GM23338 (cell line): ENCODE measurements at places on chromosomes 7 and 10. TPM values are rescaled to one million over a fixed set of nuclear protein-coding genes. Genes with fewer than 3 reads are reported as not detected.

EMX2 gene
- polyA plus RNA-seq, result not detected in 2 replicates

RNF32 gene
- 2.0 and 2.2 TPM in 2 replicates for polyA plus RNA-seq

PTPRZ1 gene
- polyA plus RNA-seq, result 160 and 167 TPM in 2 replicates

HABP2 gene
- polyA plus RNA-seq, result not detected in 2 replicates

MACC1 gene
- polyA plus RNA-seq, result 3.4 and 5.2 TPM in 2 replicates

GRCh38 chr10:79115302-79115701, 46.5 kb downstream of the ZMIZ1 start:
- DNase-seq, result no peak

DNA sequence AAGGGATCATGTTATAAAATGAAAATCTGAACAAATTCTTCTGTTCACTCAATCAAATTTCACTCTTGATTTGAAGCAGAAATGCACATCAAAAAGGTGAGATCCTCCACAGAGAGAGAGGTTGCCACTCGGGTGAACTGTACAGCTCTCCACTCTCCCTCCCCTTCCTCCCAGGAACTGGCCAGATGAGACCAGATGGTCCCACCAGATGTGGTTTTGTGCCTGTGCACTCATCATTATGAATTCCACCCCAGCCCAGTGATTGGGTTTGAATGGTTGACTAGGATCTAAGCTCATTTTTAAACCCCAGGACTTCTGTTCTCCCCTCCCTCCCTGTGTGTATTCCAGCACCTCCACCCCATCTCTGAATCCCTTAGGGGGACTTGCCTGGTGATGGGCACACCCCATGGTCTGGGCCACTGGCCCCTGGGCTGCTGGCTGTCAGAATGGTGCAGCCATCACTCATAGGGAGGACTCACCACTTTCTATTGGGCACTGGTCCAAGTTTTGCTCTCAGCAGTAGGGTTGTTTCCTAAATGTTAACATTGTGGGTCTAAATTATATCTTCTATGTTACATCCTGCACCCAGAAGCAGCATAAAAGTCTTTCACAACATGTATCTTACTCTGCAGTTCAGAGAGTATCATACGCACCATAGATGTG, 393.1 kb downstream of the TNS3 start:
- DNase-seq, result no peak

- DNase-seq, result no peak
These were observed 64.4 kb downstream of the CALML3 start for GRCh38 chr10:5589011-5589660.

GRCh38 chr10:21976280-21976679, 27.2 kb downstream of the DNAJC1 start:
- no peak for DNase-seq

GRCh38 chr10:89490596-89491335, 44.6 kb downstream of the SLC16A12 start:
- no peak for DNase-seq

DNA sequence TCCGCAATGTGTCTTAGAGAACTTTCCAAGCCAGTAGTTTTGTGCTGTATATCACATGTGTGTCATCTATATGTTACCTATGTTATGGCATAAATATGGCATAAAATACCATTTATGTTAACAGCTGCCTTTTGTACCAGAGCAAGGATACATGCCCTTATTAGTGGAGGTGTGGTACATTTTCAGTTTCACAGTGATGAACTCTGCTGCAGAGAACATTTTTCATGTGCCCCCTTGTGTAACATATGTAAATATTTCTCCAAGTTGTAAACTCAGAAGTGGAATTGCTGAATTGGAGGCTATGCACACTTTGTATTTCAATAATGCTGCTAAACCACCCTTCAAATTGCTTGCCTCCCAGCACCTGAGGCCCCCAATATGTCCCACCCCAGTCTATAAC, 31.9 kb upstream of the CRHR2 start:
- no peak for DNase-seq

DNA sequence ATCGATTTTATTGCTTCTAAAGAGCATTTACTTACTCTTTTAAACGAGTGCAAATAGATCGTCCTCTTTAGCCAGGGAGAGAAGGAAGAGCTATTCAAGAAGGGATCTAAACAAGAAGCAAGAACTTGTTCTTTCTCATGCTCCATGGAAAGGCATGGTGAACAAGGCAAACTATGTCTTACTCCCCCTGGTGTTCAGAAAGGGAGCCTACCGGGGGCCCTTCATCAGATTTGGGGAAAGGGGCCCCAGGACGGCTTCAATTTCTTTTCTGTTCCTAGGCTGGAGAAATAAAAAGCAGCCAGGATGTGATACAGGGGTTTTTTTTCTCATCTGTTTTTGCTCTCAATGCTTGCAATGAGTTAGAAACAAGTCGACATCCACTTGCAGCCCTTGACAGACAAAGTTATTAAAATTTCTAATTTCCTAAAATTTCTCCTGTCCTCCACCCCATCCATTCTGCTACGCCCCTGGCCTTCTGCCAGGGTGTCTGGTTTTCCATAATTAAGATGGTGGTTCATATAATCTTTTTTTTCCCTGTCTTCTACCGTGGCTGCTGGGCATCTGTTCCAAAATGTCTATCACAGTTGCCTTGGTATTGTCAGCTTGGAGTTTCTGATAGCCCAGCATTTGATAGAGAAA, 214.4 kb downstream of the CREB5 start:
- peak; percentile 86 for DNase-seq

GRCh38 chr7:32042900-32043299, 27.3 kb downstream of the PDE1C start:
- DNase-seq, result no peak

DNA sequence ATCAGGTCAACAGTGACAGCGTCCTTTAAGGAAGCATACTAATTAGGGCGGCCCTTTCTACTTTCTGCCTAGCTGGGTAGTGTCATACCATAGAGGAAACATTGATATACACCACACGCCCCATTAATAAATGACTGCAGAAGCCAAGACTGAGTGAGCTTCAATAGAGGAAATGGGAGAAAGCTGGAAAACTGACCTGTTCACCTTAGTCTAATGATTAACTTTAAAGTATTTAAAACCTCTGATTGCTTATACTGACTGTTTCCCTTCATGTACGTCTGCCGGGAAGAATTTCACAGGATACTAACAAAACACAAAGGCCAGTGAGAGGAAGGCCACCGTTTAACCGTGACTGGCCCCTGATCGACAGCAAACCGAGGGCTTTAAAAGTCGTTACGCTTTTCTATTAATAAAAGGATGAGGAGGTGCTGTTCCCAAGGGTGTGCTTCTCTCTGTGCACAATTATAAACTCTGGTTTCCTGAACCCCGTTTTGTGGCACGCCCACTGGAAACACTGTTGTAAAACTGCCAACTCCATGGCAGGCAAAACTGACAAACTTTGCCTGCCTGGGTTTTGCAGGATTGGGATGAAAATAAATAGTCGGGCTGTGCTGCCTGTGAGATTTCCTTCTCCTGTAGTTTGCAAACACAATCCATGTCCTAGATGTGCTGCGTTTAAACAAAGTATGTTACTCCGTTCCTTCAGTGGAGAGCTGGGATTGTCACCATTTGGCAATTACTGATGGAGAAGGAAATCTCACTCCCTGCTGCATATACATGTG, 137.6 kb downstream of the NRP1 start:
- DNase-seq, result no peak
